Fibroblast of skin of back (primary cell): ENCODE measurements at places on chromosomes 13 and 19.
A peak's percentile ranks its signal among the peaks of the same experiment; 100 is the strongest.

DNA sequence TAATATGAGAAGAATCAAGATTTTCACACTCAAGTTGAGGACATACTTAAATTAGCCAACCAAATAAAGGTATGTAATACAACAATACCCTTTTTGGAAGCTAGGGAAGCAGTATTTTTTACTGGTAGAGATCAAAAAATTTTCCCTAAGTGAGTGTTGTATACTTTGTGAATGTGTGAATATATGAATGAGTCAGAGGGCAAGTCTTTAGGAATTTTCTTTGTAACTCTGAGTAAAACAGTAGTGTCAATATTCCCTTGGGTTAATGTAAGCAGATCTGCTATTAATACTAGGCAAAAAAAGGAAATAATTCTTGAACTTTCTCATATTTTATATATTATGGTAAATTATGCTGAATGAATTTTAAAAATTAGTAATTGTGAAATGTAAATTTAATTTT lies 1161.8 kb upstream of the MIR17HG start:
- peak; percentile 37 for DNase-seq

DNA sequence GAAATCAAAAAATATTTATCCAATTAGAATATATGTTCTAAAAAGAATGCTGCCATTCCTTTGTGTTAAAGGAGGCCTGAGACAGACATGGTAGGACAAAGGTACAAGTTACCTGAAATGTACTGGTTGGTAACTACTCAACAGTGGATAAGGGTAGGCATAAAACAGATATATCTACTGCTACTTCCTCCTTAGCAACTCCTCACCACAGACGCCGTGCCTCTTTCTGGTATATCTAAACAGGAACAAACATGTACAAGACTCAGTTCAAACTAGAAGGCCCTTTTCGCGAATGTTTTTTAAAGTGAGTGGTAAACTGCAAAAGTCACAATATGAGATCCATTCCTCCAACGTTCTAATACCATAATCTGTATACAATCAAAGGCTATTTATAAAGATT lies 86.9 kb downstream of the TBC1D4 start:
- DNase-seq: no peak

DNA sequence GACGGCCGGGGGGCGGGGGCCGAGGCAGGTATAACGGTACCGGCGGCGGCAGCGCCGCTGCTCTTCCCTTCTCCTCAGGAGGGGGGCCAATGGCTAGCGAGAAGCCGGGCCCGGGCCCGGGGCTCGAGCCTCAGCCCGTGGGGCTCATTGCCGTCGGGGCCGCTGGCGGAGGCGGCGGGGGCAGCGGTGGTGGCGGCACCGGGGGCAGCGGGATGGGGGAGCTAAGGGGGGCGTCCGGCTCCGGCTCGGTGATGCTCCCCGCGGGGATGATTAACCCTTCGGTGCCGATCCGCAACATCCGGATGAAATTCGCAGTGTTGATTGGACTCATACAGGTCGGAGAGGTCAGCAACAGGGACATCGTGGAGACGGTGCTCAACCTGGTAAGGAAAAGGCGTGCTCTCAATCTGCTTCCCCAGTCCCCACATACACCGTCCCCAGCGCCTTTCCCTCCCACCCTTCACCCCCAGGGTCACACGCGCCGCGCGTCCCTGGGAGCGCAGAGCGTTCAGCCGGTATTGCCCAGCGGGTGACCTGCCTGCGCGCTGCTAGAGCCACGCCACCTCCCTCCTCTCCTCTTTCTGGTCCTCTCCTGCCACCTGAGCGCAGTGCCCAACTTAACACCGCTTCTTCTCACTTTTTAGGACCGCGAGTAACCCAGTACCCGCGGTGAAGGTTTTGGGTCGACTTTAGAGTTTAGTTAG lies 814 bp downstream of the NBEA start:
- DNase-seq: peak; percentile 9

DNA sequence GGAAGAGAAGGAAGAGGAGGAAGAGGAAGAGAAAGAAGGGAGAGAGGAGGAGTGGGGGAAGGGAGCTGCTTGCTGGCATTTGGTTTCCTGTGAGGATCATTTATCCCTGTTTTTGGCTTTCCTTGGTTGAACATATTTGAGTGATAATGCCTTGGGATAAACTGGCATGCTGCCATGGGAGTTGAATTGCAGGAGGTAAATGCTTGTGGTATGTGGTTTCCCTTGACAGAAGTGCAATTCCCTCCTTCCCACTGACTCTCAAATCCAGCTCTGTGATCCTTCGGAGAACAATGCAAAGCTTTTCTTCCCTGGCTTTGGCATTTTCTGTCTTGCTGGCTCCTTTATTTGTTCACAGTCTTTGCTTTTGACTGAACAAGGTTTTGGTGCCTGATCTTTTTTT lies 27.2 kb upstream of the CBY2 start:
- DNase-seq: peak; percentile 94

DNA sequence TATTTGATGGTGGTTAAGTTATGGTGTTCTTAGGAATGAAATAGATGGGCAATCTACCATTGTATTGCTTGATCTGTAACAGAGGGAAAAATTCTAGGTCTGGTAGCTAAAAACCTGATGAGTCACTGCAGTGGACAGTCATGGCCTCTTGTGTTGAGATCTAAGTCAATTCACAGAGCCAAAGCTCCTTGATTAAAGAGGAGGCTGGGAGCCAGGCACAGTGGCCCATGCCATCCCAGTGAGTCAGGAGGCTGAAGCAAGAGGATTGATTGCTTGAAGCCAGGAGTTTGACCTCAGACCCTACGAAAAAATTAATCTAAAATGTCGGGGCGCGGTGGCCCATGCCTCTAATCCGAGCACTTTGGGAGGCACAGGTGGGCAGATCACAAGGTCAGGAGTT lies 67.1 kb upstream of the KPNA3 start:
- peak; percentile 90 for DNase-seq

GRCh38 chr19:50728084-50728737 lies 5.0 kb downstream of the CLEC11A start:
- DNase-seq: peak; percentile 79

- no peak for DNase-seq
Measured at GRCh38 chr19:44666852-44667556, 4.3 kb upstream of the CEACAM19 start.

GRCh38 chr13:23695711-23696464 lies 125.7 kb downstream of the TNFRSF19 start:
- DNase-seq: peak; percentile 40

GRCh38 chr13:26474286-26474685 lies 83.2 kb upstream of the WASF3 start:
- no peak for DNase-seq
